Activated CD4-positive, alpha-beta T cell treated with anti-CD3 and anti-CD28 coated beads for 24 hours (primary cell): ENCODE measurements at places on chromosomes 7 and 10.

- DNase-seq, result no peak
Observed at GRCh38 chr10:17758200-17758599, 6.2 kb downstream of the TMEM236 start.

DNA sequence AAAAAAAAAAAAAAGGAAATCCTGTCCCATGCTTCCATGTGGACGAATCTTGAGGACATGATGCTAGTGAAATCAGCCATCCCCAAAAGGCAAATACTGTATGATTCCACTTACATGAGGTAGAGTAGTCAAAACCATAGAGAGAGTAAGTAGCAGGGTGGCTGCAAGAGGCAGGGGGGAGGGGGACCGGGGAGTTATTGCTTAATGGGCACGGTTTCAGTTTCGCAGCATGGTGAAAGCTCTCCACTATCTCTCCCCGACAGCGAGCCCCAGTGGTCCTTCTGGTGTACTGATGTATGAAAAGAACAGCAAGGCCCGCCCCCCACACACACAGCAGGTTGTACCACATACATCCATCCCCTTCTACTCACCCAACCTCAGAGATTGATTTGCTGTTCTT lies 32.8 kb downstream of the NOD1 start:
- DNase-seq, result peak; percentile 42

DNA sequence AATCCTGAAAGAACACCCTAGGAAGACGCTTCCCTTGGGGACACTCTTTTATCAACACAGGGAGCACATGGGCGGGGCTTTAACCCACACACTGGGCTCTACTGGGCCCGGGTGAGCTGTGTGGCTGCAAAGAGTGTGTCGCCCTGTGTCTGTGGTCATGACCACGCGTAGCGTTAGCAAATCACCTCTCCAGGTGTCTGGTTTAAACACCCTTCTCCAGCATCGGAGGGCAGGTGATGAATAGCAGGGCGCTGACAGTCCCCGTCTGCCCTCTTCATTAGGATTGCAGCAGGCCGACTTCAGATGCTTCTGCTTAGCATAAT lies 127.7 kb downstream of the ADARB2 start:
- DNase-seq, result no peak

GRCh38 chr7:27917119-27917518 lies 177.2 kb downstream of the TAX1BP1 start:
- DNase-seq, result no peak

DNA sequence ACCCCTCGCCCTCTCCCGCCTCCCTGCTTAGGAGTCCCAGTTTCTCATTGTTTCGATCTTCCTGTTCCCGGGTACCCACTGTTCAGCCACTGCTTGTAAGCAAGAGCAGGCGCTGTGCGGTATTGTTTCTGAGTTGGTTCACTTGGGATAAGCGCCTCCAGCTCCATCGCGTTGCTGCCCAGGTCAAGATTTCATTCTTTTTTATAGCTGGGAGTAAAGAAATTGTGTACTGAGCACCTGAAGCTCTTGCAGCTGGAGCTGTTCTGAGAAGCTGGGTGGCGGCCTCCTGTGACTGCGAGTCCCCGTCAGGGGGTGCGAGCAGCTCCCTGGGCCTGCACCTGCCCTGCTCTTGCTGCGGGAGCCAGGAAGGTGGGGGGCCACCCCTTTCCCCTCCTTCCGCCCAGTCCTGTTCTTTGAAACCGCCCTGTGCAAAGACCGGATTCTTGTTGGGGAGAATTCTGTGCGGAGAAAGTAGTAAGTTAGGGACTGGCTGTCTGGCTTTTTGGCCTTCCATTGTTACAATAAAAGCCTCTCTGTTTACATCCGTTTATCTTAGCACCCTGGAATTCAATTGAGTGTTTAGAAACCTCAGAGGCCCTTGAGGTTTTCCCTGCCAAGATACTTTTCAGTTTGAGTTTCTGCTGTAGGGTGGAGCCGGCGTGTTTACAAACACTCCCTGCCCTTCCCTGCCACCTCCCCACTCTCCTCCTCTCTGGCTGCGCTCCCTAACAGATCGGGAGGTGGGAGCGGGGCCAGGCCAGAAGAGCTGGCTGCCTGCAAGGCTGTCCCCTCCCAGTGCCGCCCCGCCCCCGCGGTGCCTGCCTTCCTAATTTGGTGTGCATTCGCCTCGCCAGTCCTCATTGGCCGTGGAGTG lies 30.8 kb upstream of the AP5Z1 start:
- peak; percentile 42 for DNase-seq

GRCh38 chr7:12584930-12585329 lies 14.4 kb downstream of the SCIN start:
- no peak for DNase-seq

- DNase-seq, result no peak
Observed at GRCh38 chr7:50676740-50677637, 105.7 kb downstream of the GRB10 start.

- DNase-seq, result no peak
Observed at GRCh38 chr7:146412781-146413180, 296.2 kb downstream of the CNTNAP2 start.

- no peak for DNase-seq
Observed at GRCh38 chr10:22346096-22346661, 883 bp downstream of the SPAG6 start.

DNA sequence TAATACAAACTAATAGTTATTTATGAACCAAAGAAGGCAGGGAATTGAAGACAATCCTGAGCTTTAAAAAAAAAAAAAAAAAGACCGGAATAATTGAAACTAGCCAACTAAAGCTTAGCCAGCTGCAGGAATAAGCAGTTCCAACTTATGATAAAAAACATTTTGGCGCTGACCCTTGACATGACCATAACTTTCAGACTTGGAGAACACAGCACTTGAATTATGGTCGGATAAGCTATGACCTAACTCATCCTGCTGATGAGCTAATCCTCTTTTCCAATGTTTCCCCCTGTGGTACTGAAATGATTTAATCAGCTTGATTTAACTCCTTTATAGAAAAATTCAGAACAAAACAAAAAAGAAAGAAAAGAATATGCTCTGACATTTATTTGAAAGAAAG lies 181.8 kb downstream of the DGKB start:
- DNase-seq, result no peak

GRCh38 chr10:26214551-26215395 lies 1.8 kb upstream of the GAD2 start:
- DNase-seq, result no peak
